Activated naive CD8-positive, alpha-beta T cell treated with anti-CD3 and anti-CD28 coated beads for 36 hours (primary cell): ENCODE measurements at places on chromosomes 7 and 10. TPM values are rescaled to one million over a fixed set of nuclear protein-coding genes. Genes with fewer than 3 reads are reported as not detected.

CARD11 gene
- total RNA-seq: 111 TPM

OPN4 gene
- not detected for total RNA-seq

ENO4 gene
- not detected for total RNA-seq

VTI1A gene
- total RNA-seq: 31.5 TPM

ANKRD7 gene
- 1.9 TPM for total RNA-seq

PRKCQ gene
- 45.9 TPM for total RNA-seq

CFAP70 gene
- 0.60 TPM for total RNA-seq

PILRA gene
- total RNA-seq: 0.68 TPM

C1QL3 gene
- 0.16 TPM for total RNA-seq

MSS51 gene
- 0.94 TPM for total RNA-seq

LZTS2 gene
- 10.4 TPM for total RNA-seq

SPDYE1 gene
- not detected for total RNA-seq

NUB1 gene
- total RNA-seq: 51.2 TPM

SPDYE6 gene
- total RNA-seq: not detected

CYP3A7 gene
- total RNA-seq: not detected

PLXDC2 gene
- not detected for total RNA-seq

TMEM196 gene
- not detected for total RNA-seq

ZNF800 gene
- 34.2 TPM for total RNA-seq

NUDT13 gene
- 1.4 TPM for total RNA-seq

CCL24 gene
- not detected for total RNA-seq

SLC18A3 gene
- not detected for total RNA-seq

PRKRIP1 gene
- total RNA-seq: 25.1 TPM

GTF2IRD1 gene
- total RNA-seq: 2.2 TPM

WEE2 gene
- not detected for total RNA-seq

DYNC1I1 gene
- total RNA-seq: 0.10 TPM

PRTFDC1 gene
- total RNA-seq: 3.6 TPM

AP5Z1 gene
- 47.1 TPM for total RNA-seq

BUD31 gene
- 162 TPM for total RNA-seq

MAD1L1 gene
- 36.5 TPM for total RNA-seq

SLC39A12 gene
- not detected for total RNA-seq

PHKG1 gene
- 1.1 TPM for total RNA-seq

ERCC6 gene
- 14.2 TPM for total RNA-seq
